Prostate gland (tissue), 2 donors: ENCODE measurements at places on chromosomes 12 and 14. TPM values are rescaled to one million over a fixed set of nuclear protein-coding genes. Genes with fewer than 3 reads are reported as not detected.

DNA sequence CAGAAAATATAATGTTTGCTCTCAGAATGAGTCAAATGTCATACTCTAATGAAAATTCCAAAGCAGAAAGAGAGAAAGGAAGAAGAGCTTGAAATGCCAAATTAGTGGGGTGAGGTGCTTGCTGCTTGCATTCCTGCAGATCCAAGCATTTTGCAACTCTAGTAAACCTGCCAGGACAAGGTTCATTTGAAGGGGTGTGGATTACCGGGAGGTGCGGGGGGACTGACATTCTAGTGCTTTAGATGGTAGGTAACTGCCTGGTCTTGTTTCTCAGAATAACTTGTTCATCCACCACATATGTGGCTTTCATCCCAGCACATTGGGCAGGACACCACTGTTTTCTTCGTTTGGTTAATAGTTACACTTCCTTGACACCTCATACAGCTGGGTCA, 144.4 kb downstream of the AKAP6 start:
- peak overlapping the region; percentile 39 for H3K27ac ChIP-seq
- peak; percentile 91 for DNase-seq
- H3K36me3 ChIP-seq = no peaks in the 10 kb centered on the region
- no peaks in the 10 kb centered on the region for H3K27me3 ChIP-seq

GRCh38 chr12:42568952-42569915, 20.3 kb downstream of the PRICKLE1 start:
- no peaks in the 10 kb centered on the region for H3K4me1 ChIP-seq
- H3K36me3 ChIP-seq = no peaks in the 10 kb centered on the region
- H3K27ac ChIP-seq = no peak overlapping the region
- no peak overlapping the region for H3K4me3 ChIP-seq
- H3K27me3 ChIP-seq = no peaks in the 10 kb centered on the region

DNA sequence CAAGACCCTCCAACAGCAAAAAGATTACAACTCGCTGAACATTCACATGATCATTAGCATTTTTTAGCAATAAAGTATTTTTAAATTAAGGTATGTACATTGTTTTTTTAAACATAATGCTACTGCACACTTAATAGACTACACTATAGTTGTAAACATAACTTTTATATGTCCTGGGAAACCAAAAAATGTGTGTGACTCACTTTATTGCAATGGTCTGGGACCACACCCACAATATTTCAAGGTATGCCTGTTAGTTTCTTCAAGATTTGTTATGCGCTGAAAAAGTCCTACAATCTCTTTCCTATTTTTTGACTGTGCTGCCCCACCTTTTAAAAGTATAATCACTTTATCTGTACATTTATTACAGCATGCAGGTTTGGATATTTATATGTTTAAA, 30.4 kb upstream of the PCNX4 start:
- H3K27me3 ChIP-seq = no peaks in the 10 kb centered on the region
- no peaks in the 10 kb centered on the region for H3K36me3 ChIP-seq
- H3K4me3 ChIP-seq = no peak overlapping the region
- DNase-seq = no peak
- H3K4me1 ChIP-seq = no peaks in the 10 kb centered on the region

GRCh38 chr14:84017495-84017894, 1512.4 kb upstream of the FLRT2 start:
- H3K27me3 ChIP-seq = no peaks in the 10 kb centered on the region
- H3K4me1 ChIP-seq = no peaks in the 10 kb centered on the region
- H3K27ac ChIP-seq = no peak overlapping the region
- peak; percentile 52 for DNase-seq
- no peak overlapping the region for H3K4me3 ChIP-seq
- no peaks in the 10 kb centered on the region for H3K36me3 ChIP-seq

DNA sequence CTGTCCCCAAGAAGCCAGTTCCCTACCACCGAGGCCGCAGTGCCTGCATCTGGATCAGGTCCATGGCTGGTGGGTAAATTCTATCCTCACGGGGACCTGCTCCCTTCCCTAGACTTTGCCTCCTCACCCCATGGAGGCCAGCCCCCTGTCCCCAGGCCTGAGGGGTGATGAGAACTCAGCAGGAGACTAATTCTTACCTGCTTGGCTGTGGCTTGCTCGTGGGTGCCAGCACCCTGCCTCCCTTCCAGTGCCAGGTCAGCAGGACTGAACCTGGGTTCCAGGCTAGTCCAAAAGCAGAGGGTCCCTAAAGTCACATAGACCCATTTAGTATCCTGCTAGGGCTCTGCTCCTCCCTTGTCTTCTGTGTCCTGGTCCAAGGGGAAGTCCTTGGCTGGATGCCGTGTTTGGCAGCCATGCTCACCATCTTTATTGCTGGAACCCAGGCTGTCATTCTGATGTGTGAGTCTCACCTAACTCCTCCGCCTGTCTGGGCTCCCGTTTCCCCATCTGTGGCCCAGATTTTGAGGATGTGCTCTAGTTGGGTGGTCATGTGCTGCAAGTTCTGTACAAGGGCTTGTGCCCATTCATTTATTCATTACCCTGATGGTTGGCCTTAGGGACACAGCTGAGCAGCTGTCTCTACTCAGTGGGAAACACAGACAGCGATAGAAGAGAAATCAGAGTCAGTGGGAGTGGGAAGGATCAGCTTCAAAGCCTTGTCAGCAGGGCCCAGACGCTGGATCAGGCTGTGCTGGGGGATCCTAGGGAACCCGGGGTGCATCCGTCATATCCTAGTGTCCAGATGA, 949 bp downstream of the PLBD2 start:
- no peaks in the 10 kb centered on the region for H3K27me3 ChIP-seq
- H3K27ac ChIP-seq = peak overlapping the region; percentile 82
- peak overlapping the region; percentile 91 for H3K4me3 ChIP-seq
- H3K36me3 ChIP-seq = no peaks in the 10 kb centered on the region
- H3K4me1 ChIP-seq = peaks cover 9% of the 10 kb centered on the region
- peak; percentile 17 for DNase-seq

DNA sequence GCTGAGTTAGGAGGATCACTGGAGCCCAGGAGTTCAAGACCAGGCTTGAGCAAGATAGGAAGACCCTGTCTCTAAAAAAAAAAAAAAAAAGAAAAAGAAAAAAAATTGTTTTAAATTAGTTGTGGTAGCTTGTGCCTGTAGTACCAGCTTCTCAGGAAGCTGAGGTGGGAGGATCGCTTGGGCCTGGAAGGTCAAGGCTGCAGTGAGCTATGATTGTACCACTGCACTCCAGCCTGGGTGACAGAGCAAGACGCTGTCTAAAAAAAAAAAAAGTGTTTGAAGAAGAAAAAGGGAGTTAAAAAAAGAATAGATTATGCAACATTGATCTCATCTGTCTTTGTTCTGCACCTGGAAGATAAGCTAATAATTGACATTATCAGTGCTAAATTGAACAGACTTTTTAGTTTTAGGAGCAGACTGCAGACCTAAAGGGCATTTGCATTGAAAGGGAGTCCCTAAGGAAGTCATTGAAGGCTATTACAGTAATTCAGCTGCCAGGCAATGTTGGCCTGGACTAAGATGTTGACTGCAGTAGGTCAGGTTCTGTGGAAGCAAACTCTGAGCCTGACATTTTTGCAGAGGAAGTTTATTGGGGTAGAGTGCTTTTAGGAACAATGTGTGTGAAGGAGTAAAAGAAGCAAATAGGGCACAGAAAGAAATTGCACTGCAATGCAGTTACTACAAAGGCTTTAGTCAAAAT, 215.8 kb downstream of the PCNX1 start:
- H3K27me3 ChIP-seq = no peaks in the 10 kb centered on the region
- H3K4me1 ChIP-seq = no peaks in the 10 kb centered on the region
- no peak overlapping the region for H3K27ac ChIP-seq
- H3K36me3 ChIP-seq = no peaks in the 10 kb centered on the region
- no peak for DNase-seq

- no peaks in the 10 kb centered on the region for H3K27me3 ChIP-seq
- peaks cover 3% of the 10 kb centered on the region for H3K4me1 ChIP-seq
- no peak overlapping the region for H3K4me3 ChIP-seq
- H3K27ac ChIP-seq = no peak overlapping the region
Measured at GRCh38 chr12:106280106-106280505, 22.4 kb upstream of the TCP11L2 start.

GRCh38 chr14:85687456-85687855, 157.5 kb downstream of the FLRT2 start:
- no peak overlapping the region for H3K4me3 ChIP-seq
- DNase-seq = no peak
- no peak overlapping the region for H3K27ac ChIP-seq
- no peaks in the 10 kb centered on the region for H3K27me3 ChIP-seq
- no peaks in the 10 kb centered on the region for H3K4me1 ChIP-seq

GRCh38 chr14:79496701-79497100, 714.6 kb downstream of the DIO2 start:
- no peak overlapping the region for H3K4me3 ChIP-seq
- no peaks in the 10 kb centered on the region for H3K36me3 ChIP-seq
- no peaks in the 10 kb centered on the region for H3K4me1 ChIP-seq
- H3K27ac ChIP-seq = no peak overlapping the region

DNA sequence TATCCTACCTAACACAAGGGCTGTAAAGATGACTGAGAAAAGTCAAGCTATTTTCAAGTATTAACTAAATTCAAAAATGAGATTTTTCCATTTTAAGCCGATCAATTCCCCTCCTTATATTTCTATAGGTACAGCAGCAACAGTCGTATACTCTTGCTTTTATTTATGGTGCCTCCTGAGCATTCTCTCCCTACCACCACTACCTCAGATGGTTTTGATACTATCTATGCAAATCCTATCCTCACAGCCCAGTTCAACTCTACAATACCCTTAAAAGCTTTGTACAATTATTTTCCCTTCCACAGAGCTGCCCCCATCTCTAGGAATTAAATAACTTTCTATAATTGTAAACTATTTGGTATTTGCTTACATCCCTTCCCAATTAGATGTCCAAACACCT, 52.1 kb downstream of the GALC start:
- no peaks in the 10 kb centered on the region for H3K4me1 ChIP-seq
- no peaks in the 10 kb centered on the region for H3K36me3 ChIP-seq
- no peak overlapping the region for H3K27ac ChIP-seq
- H3K4me3 ChIP-seq = no peak overlapping the region
- DNase-seq = no peak

- H3K4me1 ChIP-seq = no peaks in the 10 kb centered on the region
- no peak overlapping the region for H3K4me3 ChIP-seq
- H3K27ac ChIP-seq = no peak overlapping the region
- no peak for DNase-seq
- H3K27me3 ChIP-seq = no peaks in the 10 kb centered on the region
Measured at GRCh38 chr12:121170151-121170550, 37.5 kb downstream of the P2RX7 start.

DNA sequence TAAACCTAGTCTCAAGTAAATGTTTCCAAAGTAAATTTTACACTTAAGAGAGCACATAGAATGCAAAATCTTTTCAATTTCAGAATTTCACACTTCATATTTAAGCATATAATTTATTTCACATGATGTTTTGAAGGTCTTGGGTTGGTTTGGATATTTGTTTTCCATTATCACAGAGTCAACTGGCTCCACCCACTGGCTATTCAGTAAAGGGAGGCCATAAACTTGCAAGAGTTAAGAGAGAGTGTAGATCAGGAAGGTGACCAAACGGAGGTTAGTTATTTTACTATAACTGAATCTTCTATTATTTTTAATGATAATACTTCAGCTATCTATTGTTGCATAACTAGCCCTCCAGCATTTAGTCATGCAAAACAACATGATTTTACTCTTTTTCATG, 6.2 kb upstream of the CPNE8 start:
- no peaks in the 10 kb centered on the region for H3K4me1 ChIP-seq
- no peaks in the 10 kb centered on the region for H3K36me3 ChIP-seq
- H3K27ac ChIP-seq = no peak overlapping the region
- no peaks in the 10 kb centered on the region for H3K27me3 ChIP-seq
- H3K4me3 ChIP-seq = no peak overlapping the region
- DNase-seq = no peak

DNA sequence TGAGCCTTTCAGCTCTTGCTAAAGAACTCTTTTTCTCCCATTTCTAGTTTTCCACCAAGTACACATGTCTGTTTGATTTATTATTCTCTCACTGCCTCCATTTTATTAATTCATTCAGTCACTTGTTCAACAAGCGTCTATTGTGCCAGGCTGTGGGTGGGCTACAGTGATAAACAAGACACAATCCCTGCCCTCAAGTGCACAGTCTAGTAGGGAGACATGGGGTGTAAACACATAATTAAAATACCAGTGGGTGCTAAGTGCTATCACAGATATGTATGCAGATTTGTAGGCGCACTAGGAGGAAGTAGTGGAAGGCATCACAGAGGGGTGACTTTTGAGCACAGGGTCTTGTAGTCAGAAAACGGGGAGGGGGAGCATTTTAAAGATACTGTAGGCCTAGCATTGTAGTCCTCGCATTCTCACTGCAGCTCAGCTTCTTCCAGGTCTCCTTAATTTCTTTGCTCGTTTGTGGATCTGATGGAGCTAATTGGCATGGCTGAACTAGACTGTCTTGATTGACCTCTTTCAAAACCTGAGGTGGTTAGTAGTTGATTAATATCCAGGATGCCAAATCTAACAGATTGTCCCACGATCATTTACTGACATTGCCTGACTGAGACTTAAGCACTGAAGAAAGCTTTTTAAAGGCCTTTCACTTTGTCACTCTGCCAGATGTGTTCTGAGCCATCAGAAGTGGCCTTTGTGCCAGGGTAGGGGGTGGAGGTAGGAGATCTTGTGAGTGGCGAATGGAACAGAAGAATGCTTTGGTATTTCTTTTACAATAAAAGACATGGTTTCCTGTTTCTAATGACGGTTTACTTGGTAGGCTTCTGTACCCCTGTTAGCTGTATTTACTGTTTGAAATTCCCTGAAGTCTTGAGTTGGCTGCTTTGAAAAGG, 116.9 kb downstream of the DIP2B start:
- H3K4me1 ChIP-seq = no peaks in the 10 kb centered on the region
- DNase-seq = peak; percentile 30
- no peaks in the 10 kb centered on the region for H3K27me3 ChIP-seq

DNA sequence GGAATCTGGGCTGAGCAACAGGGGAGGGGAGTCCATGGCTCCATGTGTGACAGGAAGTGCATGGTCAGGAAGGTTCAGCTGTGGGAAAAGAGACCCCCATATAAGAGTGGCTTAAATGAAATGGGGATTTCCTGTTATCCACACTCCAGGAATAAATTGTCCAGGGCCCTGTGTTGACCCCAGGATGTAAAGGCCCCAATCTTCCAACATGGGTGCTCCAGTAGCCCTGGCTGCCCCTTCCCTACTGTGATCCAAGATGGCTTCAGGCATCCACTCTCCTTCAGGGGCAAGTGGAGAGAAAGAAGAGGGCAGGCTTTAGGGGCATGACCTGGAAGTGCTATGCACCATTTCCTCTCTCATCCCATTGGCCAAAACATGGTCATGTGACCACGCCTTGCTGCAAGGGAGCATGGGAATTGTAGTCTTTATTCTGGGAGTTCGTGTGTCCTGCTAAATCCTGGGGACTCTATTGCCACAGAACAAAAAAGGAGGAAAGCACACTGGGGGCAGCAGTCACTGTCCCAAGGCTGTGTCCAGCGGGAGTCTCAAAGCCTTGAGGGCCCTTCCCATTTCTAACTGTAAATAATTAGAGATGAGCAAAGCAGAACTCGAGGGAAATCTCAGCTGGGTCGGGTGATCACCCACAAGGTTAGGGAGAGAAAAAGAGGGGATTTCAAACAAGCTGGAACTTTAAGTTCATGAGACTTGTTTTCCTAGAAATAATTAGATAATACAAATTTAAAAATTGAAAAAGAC, 289.2 kb downstream of the ADGRD1 start:
- no peaks in the 10 kb centered on the region for H3K27me3 ChIP-seq
- H3K4me1 ChIP-seq = no peaks in the 10 kb centered on the region
- H3K36me3 ChIP-seq = no peaks in the 10 kb centered on the region
- H3K4me3 ChIP-seq = no peak overlapping the region

Gene AGAP2
- 0.82 TPM for total RNA-seq

Gene HOXC12
- total RNA-seq = not detected

Gene KRT75
- not detected for total RNA-seq

Gene TXNDC16
- total RNA-seq = 14.0 TPM
